ENCODE measurements at places on chromosomes 13 and 19.

DNA sequence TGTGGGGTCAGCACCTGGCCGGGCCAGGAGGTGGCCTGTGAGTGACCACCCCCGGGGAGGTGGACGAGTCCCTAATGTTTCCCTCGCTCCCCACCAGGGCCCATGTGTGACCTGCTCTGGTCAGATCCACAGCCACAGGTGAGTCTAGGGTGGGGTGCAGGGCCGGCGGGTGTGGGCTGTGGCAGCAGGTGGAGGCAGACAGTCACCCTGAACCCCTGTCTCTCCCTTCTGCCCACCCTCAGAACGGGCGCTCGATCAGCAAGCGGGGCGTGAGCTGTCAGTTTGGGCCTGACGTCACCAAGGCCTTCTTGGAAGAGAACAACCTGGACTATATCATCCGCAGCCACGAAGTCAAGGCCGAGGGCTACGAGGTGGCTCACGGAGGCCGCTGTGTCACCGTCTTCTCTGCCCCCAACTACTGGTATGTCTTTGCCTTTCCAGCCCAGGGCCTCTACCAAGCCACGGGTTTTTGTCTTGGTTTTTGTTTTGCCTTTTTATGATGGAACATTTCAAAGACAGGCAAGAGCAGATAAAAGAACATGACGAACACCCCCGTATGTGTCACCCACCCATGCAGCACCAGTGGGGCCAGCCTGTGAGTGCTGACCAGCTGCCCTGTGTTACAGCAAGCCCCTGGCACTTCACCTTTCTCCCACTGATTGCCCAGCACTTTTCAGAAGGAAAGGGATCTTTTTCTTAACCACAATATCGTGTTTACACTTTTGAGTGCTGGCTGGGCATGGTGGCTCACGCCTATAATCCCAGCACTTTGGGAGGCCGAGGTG is 24.9 kb downstream of the CCDC8 start:
- no peak for DNase-seq

- DNase-seq, result no peak
Observed at GRCh38 chr19:47111682-47112165, 1.9 kb downstream of the ZC3H4 start.

GRCh38 chr19:7829166-7829520 is 875 bp upstream of the EVI5L start:
- no peak for DNase-seq

DNA sequence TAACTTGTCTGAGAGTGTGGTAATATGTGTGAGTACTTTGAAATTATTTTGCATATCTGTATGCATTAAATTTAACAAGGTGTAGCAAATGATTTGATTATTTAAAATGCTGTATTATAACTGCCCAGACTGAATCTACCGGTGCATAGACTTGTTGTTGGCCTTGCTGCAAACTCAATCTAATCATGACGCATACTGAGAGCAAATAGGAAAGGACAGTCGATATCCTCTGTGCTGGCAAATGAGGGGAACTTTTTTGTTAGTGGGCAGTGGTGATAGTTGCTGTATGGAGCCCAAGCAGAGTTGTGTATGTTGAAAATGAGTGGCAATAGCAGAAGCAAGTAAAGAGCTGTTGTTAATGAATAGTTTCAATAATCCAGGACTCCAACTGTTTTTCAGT is 127.4 kb downstream of the LMO7 start:
- DNase-seq, result no peak

DNA sequence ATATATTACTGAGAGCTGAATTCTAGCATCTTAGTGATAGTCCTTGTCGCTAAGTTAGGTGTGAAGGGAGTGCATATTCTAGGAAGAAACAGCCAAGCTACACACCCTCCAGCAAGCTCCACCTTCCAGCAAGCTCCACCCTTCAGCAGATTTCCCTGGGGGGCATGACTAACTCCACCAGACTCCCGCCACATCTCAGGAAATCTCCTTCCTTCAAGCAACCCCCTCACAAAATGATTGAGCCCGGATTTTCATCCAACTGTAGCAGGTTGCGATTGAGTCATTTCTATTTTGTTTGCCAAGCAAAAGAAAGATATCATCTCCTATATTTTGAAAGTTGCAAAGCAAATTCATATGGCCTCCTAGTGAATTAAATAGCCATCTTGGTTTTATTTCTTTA is 162.1 kb upstream of the TMTC4 start:
- DNase-seq, result no peak

DNA sequence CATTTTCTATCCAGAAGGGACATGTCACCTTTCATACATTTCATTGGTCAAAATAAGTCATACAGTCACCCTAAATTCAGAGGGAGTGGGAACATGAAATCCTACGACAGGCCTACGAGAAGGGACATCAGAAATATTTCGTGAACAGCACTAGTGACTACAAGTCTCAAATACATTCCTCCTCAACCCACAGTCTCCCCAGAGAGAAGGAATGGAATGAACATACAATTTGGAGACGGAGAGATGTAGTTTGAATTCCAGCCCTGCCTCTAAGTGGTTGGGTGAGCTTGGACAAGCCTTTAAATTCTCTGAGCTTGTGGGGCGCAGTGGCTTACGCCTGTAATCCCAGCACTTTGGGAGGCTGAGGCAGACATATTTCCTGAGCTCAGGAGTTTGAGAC is 9.9 kb downstream of the SERTM1 start:
- no peak for DNase-seq

- DNase-seq, result no peak
Observed at GRCh38 chr13:94232956-94233355, 246.5 kb downstream of the DCT start.

DNA sequence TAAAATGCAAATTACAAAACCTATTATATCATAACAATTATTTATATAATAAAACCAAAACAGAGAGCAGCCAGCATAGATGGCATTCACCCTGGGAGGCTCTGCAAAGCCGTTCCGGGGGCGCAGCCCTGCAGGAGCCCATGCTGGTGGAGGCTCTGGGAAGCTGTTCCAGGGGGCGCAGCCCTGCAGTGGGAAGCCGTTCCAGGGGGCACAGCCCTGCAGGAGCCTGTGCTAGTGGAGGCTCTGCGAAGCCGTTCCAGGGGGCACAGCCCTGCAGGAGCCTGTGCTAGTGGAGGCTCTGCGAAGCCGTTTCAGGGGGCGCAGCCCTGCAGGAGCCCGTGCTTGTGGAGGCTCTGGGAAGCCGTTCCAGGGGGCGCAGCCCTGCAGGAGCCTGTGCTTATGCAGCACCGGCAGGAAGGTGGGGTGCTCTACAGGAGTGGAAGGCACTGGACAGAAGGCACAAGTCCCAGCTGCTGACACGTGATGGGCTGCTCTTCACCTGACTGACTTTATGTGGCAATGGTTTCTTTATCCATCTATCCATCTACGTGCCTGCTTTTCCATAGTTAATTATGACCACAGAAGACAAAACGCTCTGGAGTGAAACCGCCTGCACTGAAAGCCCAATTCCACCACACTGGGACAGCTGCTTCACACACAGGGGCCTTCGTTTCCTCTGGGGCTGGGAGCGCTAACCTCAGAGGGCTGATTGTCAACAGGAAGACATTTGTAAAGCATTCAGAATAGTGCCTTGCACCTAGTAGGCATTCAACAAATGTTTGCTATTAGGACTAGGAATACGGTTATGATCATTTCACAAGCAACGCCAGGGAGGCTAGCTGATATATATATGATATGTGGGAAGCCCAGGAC is 23.7 kb downstream of the PCID2 start:
- no peak for DNase-seq
